ENCODE measurements at places on chromosomes 11 and 22. TPM values are rescaled to one million over a fixed set of nuclear protein-coding genes. Genes with fewer than 3 reads are reported as not detected.

SAMM50 gene
- total RNA-seq, result 38.7 TPM

RTN4RL2 gene
- 1.5 TPM for total RNA-seq

- no peak for DNase-seq
Measured at GRCh38 chr11:77776455-77776854, 44.1 kb downstream of the RSF1 start.

DNA sequence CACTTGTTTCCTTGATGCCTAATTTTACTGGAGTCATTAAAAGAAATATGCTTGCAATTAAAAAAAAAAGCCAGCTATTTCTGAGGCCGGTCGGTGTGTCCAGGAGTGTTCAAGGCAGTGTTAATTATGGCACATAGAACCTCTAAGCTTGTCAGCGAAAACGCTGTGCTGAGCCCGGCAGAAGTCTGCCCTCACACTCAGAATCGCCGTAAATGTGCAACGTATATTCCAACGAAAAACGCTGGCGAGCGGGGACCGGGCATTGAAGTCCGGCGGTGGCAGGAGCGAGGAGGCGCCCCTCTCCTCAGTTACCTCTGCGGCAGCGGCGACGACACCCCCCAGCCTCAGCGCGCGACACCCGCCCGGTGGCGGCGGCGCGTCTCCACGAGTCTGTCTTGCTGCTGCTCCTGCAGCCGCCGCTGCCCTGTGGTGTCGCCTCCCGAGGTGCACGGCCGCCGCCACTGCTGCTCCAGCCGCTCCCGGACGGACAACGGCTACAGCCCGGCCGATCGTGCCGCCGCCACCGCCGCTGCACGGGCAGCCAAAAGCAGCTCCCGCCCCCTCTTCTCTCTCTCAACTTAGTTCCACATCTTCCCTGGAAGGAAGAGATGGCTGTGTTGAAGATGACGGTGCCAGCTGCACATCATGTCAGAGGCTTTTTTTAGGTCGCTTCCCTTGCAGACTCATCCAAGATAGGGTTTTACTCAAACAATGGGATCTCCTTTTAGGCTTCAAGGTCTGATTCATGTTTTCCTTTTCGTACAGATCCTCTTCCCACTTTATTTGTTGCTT lies 56.0 kb downstream of the JAM3 start:
- DNase-seq, result no peak

- DNase-seq, result no peak
Measured at GRCh38 chr22:45832180-45832579, 144.8 kb downstream of the WNT7B start.

- DNase-seq, result peak; percentile 50
Measured at GRCh38 chr11:47616726-47617416, 22.7 kb upstream of the C1QTNF4 start.

GRCh38 chr11:35814081-35814695 lies 129.7 kb upstream of the LDLRAD3 start:
- no peak for DNase-seq

GRCh38 chr11:10413268-10413667 lies 41.8 kb upstream of the AMPD3 start:
- DNase-seq, result no peak

GRCh38 chr11:112000703-112001102 lies 24.5 kb upstream of the DLAT start:
- DNase-seq, result no peak

DNA sequence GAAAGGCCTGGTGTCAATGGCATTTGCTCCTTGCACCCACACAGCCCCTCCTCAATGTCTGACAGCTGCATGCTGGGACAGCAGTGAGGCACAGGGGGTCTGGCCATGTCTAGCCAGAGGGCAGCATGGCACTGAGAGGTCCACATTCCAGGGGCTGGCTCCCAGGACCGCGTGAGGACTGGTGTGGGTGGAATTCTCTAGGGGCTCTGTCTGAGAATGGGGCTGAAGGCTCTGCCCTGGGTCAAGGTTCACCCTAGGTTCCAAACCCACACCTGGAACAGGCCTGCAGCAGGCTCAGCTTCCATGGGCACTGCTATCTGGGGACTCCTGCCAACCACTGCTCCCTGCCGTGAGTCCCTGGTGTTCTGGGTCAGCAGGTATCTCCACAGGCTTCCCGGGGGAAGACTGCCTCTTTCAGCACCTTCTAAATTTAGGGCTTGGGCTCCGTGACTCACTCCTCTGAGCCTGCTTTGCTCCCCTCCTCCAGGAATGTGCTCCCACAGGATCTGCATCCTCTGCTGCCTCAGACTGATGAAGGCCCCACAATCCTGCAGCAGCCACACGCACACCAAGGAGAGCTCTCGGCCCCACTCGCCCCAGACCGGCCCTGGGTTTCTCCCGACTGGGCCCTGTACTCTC lies 4.2 kb downstream of the STARD10 start:
- DNase-seq, result no peak

Measured in ureter (tissue), 1 donor.